ENCODE measurements at places on chromosomes 3 and 15.
A peak's percentile ranks its signal among the peaks of the same experiment; 100 is the strongest.

- no peak for DNase-seq
These were observed 132.3 kb upstream of the MB21D2 start for GRCh38 chr3:193049935-193050334.

DNA sequence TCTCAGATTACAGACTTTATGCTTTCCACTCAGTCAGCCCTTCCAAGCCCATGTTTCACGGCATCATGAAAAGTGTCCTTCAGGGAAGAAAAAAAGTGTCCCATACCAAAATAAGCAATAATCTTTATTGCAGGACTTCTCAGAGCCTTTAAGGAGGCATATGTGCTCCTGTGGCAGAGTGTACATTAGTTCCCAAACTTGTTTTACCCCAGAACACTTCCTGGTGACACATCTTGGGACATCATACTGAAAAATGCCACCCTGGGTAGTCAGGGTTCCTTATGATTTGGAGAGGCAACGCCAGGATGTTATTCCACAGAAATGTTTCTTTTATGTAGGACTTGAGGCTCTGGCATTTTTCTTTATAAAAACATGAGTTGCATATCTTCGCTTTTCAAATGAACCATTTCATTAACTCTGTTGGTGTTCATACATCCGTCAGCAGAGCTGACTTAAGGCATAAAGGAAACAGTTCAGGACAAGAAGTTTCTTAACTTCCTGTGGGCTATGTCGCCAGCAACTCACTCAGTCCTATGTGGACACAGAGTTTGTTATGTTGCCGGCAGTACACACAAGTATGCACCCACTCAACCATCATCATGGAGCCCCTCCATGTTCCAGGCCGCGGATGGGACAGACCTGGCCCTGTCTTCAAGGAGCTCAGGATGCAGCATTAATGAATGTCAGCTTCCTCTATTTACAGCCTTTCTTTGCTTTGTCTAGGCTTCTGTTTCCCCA, 63.8 kb downstream of the CASR start:
- DNase-seq: no peak

DNA sequence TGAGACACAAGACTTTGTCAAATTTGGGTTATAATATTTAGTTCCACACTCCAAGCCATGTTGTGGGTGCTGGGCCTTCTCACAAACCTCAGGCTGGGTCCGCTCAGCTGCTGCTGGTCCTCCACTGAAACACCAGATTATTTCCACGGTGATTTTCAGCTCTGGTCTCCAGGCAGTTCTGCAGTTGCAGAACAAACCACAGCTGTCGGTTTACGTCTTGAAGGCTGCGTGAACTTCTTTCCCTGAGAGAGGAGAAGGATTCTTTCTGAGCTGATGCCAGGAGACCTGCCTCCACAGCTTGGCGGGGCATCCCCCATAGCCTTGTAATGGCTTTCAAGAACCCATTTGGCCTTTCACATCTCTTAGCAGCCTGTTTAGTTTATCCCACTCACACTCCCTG, 16.2 kb downstream of the GALNT15 start:
- no peak for DNase-seq

DNA sequence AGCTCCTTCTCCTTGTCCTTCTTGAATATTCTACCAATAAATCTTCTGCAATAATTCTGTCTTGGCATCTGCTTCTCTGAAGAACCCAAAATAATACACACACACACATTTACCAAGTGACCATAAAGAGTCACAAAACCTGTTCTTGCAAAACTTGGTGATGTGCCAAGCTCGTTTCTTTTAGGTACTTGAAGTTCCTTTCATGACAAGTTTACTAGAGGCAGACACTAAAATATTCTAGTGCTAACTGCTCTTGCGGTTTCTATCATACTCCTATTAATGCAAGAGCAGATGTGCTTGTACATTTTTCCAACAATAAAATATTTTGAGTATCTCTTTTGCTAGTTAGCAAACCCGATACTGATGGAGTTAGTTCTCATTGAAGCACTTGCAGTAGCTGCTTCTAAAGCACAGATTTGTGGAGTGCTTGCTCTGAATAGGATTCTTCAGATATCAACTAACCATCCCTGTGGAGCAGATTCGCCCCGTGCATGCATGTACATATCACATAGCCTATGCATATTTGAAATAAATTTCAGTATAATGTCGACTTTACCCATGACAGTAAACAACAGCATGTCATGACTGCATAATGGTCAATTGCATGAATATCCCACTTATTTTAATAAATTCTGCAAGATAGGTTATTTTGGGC, 23.2 kb downstream of the HHLA2 start:
- no peak for DNase-seq

DNA sequence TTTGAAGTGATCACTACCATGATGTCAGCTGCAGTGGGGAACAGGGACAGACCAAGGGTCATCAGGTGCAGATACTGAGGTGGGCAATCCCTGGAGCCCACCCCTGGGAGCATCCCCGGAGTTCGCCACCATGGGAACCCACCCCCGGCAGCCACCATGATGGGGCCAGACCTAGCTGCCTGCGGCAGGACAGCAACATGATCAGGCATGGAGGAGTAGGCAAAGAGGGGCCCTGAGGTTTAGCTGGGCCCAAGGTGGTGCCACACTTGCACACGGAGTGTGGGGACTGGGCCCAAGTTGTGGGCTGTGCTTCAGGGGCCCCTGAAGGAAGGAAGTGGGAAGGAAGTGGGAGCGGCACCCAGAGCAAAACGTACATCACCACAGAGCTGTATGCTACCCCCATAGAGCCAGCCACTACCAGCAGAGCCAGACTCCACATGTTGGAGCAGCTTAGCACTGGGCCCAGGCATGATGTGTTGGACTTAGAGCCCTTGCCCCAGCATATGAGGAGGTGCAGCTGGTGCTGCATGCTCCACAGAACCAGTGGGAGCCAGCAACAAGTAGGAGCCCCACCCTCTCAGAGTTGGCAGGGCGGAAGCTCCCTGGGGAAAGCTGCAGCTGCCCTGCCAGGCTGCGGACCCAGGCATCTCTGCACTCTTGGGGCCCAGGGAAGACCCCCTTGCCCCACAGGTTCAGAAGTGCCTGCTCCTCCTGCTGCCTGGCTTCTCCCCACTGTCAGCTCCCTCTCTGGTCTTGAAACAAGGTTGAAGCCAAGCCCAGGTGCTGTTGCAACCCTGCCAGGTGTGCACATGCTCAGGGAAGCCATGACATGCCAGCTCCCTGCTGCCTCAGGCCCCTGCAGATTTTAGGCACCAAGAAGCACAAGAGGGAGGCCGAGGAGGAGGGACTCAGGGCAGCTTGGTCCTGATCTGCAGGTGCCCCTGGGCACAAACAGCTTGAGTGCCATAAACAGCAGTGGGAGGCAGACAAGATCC, 515.3 kb downstream of the ZBBX start:
- no peak for DNase-seq

- DNase-seq: no peak
These were observed 64.0 kb upstream of the TTBK2 start for GRCh38 chr15:42984493-42985034.

- DNase-seq: peak; percentile 32
These were observed 7.2 kb upstream of the MCF2L2 start for GRCh38 chr3:183435661-183436060.

DNA sequence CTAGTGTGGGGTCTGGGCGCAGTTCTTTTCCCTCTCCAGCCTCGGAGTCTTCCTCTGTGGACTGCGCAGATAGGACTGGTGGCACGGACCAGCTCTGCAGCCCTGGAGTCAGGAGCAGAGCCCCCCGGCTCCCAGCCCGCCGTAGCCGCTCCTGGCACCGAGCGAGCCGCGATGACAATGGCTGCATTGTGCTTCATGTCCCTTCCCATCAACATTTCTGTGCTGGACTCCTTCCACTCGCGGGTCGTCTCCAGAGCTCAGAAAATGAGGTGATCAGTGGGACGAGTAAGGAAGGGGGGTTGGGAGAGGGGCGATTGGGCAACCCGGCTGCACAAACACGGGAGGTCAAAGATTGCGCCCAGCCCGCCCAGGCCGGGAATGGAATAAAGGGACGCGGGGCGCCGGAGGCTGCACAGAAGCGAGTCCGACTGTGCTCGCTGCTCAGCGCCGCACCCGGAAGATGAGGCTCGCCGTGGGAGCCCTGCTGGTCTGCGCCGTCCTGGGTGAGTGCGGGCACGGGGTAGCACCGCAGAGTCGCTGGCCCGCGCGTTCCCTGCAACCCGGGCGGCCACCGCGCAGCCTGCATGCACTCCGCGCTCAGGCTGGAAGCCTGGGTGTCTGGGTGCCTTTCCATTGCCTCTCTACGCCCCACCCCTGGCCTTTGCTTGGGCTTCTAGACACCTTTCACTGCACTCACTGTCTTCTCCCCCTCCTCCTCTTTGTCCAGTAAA, at the start of gene TF:
Gene TF, plus strand, starts transcription at position 413 of the 731 bp plus-strand sequence. Its CDS starts 48 bp downstream, at position 461.
- no peak for DNase-seq

- no peak for DNase-seq
These were observed 280.6 kb downstream of the SATB1 start for GRCh38 chr3:18144571-18144970.

- DNase-seq: no peak
These were observed 534.1 kb upstream of the KCNMB2 start for GRCh38 chr3:178002113-178002512.

- no peak for DNase-seq
These were observed 181.8 kb downstream of the PDCD6IP start for GRCh38 chr3:33980252-33980651.

GRCh38 chr15:83108266-83109219, 1.1 kb downstream of the TM6SF1 start:
- peak; percentile 31 for DNase-seq

- DNase-seq: no peak
These were observed 39.9 kb upstream of the MB21D2 start for GRCh38 chr3:192957441-192958021.

DNA sequence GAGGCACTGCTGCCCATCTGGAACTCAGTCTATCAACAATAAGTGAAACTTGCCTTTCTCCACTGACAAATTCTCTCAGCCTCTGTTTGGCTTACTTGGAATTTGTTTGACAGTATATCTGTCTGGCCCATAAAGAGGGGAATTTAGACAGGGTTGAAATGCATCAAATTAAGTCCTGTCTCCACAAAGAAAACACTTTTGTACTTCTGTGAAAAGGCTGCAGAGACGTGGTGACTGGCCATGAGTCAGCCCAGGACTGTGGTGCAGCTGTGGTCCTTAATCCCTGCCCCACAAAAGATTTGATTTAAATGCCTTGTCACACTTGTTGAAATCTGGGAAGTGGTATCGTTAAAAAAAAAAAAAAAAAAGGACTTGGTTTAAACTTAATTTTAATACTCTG, 47.5 kb downstream of the RYR3 start:
- no peak for DNase-seq

All from stimulated activated naive B cell treated with anti-CD40 and anti-IgM and Interleukin-4, amounts not matched to agents 10 μg/mL and 1 μg/mL and 100 μg/mL, for 72 hours (primary cell).